ENCODE measurements at places on chromosomes 13 and 19.
A peak's percentile ranks its signal among the peaks of the same experiment; 100 is the strongest.

GRCh38 chr13:44854313-44855060, 134.8 kb downstream of the NUFIP1 start:
- no peak for DNase-seq

GRCh38 chr13:104105418-104106355, 1039.5 kb upstream of the SLC10A2 start:
- no peak for DNase-seq

DNA sequence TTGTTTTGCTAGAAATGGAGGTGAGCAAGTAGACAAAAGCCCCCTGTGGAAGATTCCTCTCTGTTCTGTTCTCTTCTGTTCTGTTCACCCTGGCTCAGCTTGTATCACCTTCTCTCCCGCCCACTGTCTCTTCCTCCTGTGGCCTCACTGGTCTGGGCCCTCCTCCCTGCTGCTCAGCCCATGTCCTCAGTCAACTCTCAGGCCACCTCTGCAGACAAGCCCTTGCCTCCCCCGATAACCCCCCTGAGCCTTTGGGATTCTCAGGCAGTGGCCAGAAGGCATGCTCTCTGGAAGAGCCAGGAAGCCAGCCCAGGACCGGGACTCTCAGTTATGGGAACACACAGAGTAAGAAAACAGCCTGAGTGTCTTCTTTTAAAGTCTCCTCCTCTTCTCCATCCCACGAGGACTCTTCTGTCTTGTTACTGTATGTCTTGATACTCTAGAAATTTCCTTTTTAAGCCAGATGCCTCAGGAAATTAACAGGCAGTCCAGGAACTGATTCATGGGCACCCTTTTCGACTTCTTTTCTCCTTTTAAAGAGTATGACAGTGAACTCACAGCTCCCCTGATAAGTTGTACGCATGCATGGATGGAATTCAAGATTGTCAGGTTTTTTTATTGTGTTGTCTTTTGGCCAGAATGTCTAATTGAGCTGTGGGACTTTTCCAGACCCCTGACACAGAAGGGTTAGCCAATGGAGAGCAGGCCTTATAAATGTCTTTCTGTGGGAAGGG, 33.7 kb downstream of the SHISA2 start:
- DNase-seq, result no peak

GRCh38 chr13:23391752-23392151, 41.8 kb downstream of the SACS start:
- DNase-seq, result no peak

- DNase-seq, result no peak
Measured at GRCh38 chr19:2729943-2730818, 9.0 kb upstream of the DIRAS1 start.

- peak; percentile 97 for DNase-seq
Measured at GRCh38 chr13:110361365-110361911, 54.4 kb downstream of the COL4A2 start.
